Colonic mucosa (tissue), 4 donors: ENCODE measurements at places on chromosomes 3 and 15. TPM values are rescaled to one million over a fixed set of nuclear protein-coding genes. Genes with fewer than 3 reads are reported as not detected.
A peak's percentile ranks its signal among the peaks of the same experiment; 100 is the strongest.

The RASL12 gene
- 6.7 TPM for total RNA-seq

DNA sequence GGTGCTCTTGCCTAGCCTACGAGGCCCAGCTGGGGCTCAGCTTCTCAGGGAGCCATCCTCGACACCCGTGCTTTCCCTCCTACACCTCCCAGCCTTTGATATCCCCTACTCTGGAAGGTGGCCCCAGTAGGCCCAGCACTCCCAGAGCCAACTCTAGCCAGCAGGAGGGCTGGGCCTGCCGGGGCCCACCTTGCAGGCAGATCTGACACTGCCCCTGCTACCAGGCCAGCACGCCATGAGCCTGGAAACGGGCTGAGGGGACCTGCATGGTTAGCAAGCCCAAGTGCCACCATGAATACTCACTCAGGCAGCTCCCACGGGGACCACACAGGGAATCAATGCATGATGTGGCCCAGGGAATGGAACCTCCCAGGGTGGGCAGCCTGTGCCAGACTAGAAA is 123.7 kb downstream of the SMAD6 start:
- no peaks in the 10 kb centered on the region for H3K4me1 ChIP-seq
- no peak overlapping the region for H3K4me3 ChIP-seq
- no peak for DNase-seq
- no peaks in the 10 kb centered on the region for H3K27me3 ChIP-seq
- no peaks in the 10 kb centered on the region for H3K36me3 ChIP-seq
- no peak overlapping the region for H3K27ac ChIP-seq

DNA sequence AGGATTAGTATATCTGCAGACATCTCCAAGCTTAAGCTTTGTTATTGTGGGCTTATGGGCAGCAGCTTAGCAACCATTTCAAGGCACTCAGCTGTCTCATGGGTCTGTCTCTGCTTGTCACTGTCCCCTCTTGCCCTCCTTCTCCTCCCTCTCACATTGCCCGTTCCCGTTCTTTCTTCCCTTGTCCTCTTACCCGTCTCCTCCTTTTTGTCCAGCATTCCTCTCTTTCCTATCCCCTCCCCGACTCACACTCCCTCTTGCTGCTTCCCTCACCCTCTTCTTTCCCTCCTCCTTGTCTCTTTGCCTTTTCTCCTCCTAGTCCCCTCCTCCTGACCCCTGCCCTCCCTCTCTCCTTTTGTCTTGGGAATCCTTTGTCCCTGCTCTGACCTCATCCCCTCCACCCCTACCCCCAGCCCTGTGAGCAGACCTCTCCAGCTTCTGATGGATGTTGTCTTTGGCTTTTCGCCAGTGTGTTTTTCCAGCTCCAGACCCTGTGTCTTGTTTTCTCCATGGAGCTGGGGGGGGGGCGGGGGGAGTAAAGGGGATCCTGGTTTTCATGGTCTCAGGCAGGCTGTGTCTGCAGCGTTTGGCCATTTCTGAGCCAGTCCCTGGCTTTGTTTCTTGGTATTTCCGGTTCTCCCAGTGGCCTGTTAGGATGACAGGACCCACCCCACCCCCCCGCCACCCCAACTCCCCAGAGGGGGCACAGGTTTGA is 47.9 kb upstream of the TRAK1 start:
- no peak overlapping the region for H3K4me3 ChIP-seq
- H3K4me1 ChIP-seq: peaks cover 4% of the 10 kb centered on the region
- no peak overlapping the region for H3K27ac ChIP-seq
- DNase-seq: peak; percentile 19
- H3K36me3 ChIP-seq: no peaks in the 10 kb centered on the region
- H3K27me3 ChIP-seq: no peaks in the 10 kb centered on the region

The CCDC54 gene
- not detected for total RNA-seq

GRCh38 chr15:33008284-33008995 is 186.1 kb downstream of the FMN1 start:
- DNase-seq: no peak
- H3K4me1 ChIP-seq: no peaks in the 10 kb centered on the region
- H3K4me3 ChIP-seq: no peak overlapping the region

- H3K36me3 ChIP-seq: no peaks in the 10 kb centered on the region
- H3K27me3 ChIP-seq: no peaks in the 10 kb centered on the region
- H3K27ac ChIP-seq: no peak overlapping the region
- H3K4me3 ChIP-seq: no peak overlapping the region
- DNase-seq: no peak
Measured at GRCh38 chr15:25715536-25716413, 147.4 kb downstream of the ATP10A start.
